ENCODE measurements at places on chromosomes 16 and 17. TPM values are rescaled to one million over a fixed set of nuclear protein-coding genes. Genes with fewer than 3 reads are reported as not detected.

DNA sequence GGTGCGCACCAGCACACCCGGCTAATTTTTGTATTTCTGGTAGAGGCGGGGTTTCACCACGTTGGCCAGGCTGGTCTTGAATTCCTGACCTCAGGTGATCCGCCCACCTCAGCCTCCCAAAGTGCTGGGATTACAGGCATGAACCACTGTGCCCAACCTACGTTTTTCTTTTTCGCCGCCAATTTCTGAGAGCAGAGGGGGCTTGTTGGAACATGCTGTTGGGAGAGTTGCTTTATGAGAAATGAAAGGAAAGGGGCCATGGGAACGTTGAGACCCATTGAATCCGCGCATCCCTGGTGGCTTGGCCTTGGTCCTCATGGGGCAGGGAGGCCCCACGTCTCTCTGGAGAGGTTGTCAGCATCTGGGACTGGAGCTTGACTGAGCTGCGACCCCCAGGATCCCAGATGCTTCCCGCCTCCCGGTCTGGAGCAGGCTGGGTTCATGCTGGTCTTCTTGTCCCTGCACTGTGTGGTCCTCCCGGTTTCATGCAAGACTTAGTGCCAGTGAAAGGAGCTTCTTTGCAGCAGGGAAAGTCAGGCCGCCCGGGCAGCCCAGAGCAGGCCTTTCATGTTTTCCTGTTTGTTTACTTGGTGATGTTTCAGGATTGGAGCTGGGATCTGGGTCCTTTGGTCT lies 22.8 kb downstream of the CRISPLD2 start:
- peaks cover 74% of the 10 kb centered on the region for H3K27me3 ChIP-seq
- H3K4me3 ChIP-seq: no peak overlapping the region
- peaks cover 5% of the 10 kb centered on the region for H3K4me1 ChIP-seq

DNA sequence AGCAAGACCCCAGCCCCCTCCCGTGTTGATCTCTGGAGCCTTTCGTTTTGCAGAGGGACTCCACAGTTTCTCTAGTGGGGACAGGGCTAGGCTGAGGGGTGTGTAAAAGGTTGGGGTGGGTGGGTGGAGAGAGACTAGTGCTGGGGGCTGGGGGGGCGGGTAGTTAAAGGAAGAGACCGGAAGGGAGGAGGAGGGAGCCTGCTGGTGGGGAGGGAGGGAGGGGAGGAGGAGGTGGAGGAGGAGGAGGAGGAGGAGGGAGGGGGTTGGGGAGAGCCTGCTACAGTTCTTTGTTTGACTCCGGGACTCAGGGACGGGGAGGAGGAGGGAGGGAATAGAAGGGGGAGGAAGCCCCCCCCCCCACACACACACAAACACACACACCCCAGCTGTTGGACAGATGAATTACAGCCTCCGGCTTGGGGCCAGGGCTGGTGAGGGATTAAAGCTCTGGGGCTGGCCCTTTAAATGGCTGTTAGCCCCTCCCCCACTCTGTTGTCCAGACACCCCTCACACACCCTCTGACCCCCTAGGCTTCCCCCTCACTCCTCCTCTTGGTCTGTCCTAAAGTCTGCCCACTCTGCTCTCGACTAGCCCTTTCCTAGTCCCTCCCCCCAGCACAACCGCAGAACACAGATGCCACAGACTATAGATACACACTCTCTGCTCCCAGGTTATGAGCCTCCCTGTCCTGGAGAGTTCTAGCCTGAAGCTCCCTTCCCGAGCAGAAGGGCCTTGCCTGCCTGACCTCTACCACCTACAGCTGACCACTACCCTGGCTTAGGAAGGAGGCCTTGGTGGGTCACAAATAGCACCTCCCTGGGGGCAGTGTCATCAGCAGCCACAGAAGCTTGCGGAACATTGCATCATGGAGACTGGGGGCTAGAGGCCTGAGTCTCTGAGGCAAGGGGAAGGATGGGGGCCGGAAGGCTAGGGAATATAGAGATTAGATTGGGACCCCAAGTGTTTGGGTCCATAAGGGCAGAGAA lies 4.4 kb downstream of the KDM6B start:
- no peaks in the 10 kb centered on the region for H3K36me3 ChIP-seq
- peaks cover 78% of the 10 kb centered on the region for H3K4me1 ChIP-seq
- peak overlapping the region; percentile 100 for H3K27ac ChIP-seq
- peak overlapping the region; percentile 94 for H3K4me3 ChIP-seq
- DNase-seq: peak; percentile 33
- no peaks in the 10 kb centered on the region for H3K27me3 ChIP-seq

- H3K27me3 ChIP-seq: peaks cover 7% of the 10 kb centered on the region
- no peak overlapping the region for H3K4me3 ChIP-seq
- no peaks in the 10 kb centered on the region for H3K4me1 ChIP-seq
- H3K36me3 ChIP-seq: no peaks in the 10 kb centered on the region
- peak overlapping the region; percentile 10 for H3K27ac ChIP-seq
- no peak for DNase-seq
These were observed 279.5 kb upstream of the ASIC2 start for GRCh38 chr17:33572615-33573014.

- no peaks in the 10 kb centered on the region for H3K4me1 ChIP-seq
- no peaks in the 10 kb centered on the region for H3K36me3 ChIP-seq
- no peak overlapping the region for H3K27ac ChIP-seq
- H3K4me3 ChIP-seq: no peak overlapping the region
These were observed 95.6 kb upstream of the CDYL2 start for GRCh38 chr16:80899809-80900592.

GRCh38 chr17:81715872-81716673 lies 4.0 kb downstream of the SLC25A10 start:
- H3K36me3 ChIP-seq: no peaks in the 10 kb centered on the region
- peaks cover 11% of the 10 kb centered on the region for H3K4me1 ChIP-seq
- no peaks in the 10 kb centered on the region for H3K27me3 ChIP-seq
- H3K4me3 ChIP-seq: no peak overlapping the region

GRCh38 chr17:67433248-67433924 lies 56.3 kb downstream of the PITPNC1 start:
- no peaks in the 10 kb centered on the region for H3K27me3 ChIP-seq
- H3K4me3 ChIP-seq: no peak overlapping the region
- H3K27ac ChIP-seq: no peak overlapping the region
- H3K4me1 ChIP-seq: peaks cover 10% of the 10 kb centered on the region

DNA sequence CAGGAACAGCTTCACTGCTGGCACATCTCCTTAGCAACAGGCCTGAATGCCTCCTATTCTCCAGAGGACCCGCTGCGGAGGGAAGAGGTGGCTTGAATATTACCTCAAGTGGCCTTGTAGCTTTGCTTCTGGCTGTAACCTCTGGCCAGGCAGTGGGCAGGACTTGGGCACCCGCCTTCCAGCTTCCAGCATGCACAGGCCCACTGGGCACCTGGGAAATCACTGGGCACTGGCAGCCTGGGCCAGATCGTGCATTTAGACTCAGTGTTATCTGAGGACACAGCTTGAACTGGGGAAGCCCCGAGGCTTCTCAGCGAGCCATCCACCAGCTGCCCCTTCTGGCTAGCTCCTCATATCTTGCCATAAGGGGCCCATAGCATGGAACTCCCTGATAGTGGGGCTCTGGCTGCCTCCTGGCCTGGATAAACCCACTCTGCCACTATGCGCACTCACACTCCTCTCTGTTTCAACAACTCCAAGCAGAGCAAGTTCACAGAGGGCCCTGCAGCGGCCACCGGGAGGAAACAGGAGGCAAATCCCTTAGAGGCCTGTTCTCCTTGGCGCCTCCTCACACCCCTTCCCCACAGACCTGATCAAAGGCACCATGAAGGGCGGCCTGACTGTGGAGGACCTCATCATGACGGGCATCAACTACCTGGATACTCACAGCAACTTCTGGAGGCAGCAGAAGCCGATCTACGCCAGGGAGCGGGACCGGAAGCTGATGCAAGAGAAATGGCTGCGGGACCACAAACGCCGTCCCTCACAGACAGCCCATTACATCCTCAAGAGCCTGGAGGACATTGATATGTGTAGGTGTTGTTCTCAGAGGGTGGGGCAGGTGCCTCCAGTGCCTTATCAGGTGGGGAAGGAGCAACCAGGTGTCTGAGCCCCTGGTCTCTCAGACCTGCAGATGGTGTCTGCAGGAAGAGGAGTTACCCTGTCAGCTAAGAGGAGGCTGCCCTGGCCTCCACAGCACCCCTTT lies 7.8 kb downstream of the ODAD4 start:
- no peak overlapping the region for H3K27ac ChIP-seq
- H3K4me1 ChIP-seq: no peaks in the 10 kb centered on the region
- peaks cover 12% of the 10 kb centered on the region for H3K27me3 ChIP-seq

- DNase-seq: no peak
- no peaks in the 10 kb centered on the region for H3K4me1 ChIP-seq
- H3K27me3 ChIP-seq: no peaks in the 10 kb centered on the region
- no peak overlapping the region for H3K4me3 ChIP-seq
These were observed 151.0 kb downstream of the SHISA9 start for GRCh38 chr16:13052431-13052830.

The EPN2 gene
- 29.5 TPM for polyA plus RNA-seq

The TMEM235 gene
- polyA plus RNA-seq: not detected

Measured in naive B cell (primary cell).